ENCODE measurements at places on chromosomes 5 and 9.

- no peak for DNase-seq
These were observed 2.4 kb downstream of the PRR16 start for GRCh38 chr5:120466341-120467006.

- DNase-seq: no peak
These were observed 160.2 kb upstream of the TBCA start for GRCh38 chr5:77936365-77936693.

- no peak for DNase-seq
These were observed 151.6 kb upstream of the MAP1B start for GRCh38 chr5:71955723-71956122.

- no peak for DNase-seq
These were observed 22.1 kb downstream of the JADE2 start for GRCh38 chr5:134547579-134547978.

DNA sequence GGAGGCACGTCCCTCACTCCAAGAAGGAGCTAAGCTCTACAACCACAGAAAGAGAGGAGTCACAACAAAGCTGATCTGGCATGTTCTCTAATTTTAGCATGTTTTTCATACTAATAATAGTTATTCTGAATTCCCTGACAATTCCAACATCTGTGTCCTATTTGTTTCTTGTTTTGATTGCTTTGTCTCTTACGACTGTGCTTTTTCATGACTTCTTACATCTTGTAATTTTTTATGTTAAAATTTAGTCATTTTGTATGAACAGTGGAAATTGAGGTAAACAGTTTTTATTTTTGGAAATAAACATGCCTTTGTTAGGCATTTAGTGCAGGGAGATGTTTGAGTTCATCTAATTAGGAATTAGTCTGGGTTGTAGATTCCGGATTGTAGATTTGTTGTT, 668.1 kb upstream of the EDIL3 start:
- DNase-seq: no peak

- no peak for DNase-seq
These were observed 73.6 kb upstream of the ADAMTS16 start for GRCh38 chr5:5066276-5067186.

- no peak for DNase-seq
These were observed 715.2 kb upstream of the DMAC1 start for GRCh38 chr9:8514760-8515159.

DNA sequence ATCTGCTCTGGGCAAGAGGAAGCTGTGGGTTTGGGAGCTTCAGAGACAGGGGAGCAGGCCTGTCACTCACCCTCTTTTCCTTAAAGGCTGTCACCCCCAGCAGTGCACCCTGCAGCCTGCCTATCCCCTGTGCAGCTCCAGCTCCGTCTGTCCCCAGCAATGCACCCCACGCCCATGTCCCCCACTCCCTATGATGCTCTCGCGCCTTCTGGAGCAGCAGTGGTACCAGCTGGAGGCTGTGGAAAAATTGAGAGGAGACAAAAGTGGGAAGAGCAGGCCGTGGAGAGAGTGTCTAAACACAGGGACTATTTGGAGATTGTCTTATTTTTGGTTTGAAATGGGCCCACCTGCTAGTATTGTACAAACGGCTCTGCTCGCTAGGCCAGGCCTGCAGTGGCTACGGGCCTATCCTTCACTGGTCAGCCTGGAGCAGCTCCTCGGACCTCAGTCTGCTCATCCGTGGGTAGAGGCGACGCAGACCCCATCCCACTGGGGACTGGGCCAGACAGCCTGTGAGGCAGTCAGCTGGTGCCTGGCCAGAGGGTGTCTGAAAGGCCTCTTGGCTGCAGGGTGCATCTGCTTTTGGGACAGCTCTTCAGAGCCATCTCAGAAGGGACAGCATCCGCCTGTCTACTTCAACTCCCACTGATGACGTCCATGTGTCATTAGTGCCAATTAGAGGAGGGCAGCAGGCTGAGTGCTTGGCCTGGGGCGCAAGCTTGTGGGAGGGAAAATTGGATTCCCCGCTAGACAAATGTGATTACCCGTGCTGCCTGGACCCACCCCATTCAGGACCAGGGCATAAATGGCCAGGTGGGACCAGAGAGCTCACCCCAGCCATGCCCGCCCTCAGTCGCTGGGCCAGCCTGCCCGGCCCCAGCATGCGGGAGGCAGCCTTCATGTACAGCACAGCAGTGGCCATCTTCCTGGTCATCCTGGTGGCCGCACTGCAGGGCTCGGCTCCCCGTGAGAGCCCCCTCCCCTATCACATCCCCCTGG, at the start of gene DBH:
TSS of gene DBH (plus strand) at position 831 of the 999 bp plus-strand sequence. CDS start at position 840, 9 bp downstream.
- no peak for DNase-seq

DNA sequence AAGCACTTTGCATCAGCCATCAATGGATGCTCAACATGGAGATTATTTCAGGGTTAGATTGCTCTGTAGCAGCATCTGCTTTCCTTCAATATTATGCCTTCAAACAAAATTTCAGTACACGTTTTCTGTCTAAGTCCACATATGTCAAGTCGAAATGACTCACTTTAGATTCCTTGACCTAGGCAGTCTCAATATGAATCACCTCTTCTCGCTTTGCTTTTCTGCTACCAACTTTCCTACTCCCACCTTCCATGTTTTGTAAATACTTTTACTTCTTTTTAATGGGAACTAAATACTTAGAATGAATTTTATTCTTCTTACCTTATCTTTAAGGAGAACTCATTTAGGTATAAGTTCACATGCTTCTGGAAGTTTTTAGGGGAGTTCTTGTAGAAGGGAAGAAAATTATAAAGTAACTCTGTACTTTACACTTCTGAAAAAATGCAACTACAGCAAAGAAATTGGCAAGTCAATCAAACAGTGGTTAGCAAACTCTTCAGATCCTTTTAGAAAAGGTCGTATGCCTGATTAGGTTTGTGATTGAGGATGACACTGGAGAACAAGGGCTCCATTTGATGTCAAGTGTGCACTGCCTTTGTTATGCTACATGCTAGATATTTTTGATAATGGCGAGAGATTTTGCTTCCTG, 478.5 kb upstream of the SMARCA2 start:
- no peak for DNase-seq

DNA sequence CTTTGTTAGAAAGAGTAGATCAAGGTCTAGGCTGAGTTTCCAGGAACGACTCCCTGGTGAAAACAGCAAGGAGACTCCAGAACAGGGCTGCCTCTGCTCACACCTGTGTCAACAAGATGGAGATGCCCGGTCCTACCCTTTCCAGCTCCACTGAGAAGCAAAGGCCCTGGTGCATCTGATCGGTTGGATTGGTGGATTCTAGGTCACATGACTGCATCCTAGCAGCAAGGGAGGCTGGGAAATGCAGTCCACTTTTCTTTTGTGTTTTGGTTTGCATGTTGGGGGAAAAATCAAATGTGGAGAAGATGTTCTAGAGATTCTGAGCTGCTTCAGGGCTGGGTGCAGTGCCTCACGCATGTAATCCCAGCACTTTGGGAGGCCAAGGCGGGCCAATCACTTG, 82.0 kb upstream of the TRIO start:
- no peak for DNase-seq

DNA sequence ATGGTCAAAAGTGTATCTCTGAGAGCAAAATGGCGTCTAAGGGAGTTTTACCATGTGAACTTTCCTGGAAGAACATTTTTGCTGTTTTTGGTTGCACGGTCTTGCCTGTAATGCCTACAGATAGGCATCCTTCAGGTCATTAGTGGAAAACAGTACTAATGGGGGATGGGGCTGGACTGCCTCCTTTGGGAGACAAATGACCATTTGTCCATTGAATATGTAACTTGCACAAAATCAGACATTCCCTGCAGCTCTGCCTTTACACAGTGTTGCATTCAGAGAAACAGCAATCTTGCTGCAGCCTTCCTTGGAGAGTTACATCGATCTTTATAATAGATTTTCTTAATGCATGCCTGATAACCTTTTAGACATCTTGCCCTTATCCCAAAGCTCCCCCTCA, 138.5 kb upstream of the EGFLAM start:
- DNase-seq: no peak

GRCh38 chr5:171236651-171237050, 72.4 kb upstream of the TLX3 start:
- no peak for DNase-seq

DNA sequence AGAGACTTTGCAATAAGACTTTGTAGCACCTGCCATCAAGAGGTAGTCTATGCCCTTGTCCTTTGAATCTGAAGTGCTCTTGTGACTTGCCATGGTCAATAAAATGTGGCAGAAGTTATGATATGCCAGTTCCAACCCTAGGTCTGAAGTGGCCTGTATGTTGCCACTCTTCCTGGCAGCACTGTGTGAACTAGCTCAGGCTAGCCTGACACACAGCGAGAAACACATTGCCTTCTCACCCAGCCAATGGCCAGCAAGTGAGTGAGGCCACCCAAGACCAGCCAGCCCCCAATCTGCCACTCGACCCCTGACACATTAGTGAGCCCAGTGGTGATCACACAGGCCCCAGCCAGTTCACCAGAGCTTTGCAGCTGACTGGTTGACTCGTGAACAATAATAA, 52.7 kb upstream of the OSMR start:
- no peak for DNase-seq

DNA sequence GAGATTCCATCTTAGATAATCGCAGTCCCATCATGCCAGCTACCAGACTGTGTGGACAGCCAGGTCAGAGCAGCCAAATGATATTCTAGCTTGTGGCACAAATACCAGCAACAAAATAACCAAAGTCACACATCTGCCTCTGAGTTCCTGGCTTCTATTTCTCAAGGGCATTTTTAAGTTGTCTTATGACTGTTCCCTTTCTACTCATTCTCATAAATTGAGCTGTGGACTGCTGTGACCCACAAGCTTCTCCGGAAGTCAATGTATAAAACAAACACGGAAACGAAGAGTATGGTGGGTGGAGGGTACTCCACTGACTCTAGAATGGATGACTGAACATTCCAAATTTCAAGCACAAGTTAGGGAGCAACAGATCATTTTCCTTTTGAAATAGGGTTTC, 43.9 kb downstream of the PDCD1LG2 start:
- DNase-seq: no peak

DNA sequence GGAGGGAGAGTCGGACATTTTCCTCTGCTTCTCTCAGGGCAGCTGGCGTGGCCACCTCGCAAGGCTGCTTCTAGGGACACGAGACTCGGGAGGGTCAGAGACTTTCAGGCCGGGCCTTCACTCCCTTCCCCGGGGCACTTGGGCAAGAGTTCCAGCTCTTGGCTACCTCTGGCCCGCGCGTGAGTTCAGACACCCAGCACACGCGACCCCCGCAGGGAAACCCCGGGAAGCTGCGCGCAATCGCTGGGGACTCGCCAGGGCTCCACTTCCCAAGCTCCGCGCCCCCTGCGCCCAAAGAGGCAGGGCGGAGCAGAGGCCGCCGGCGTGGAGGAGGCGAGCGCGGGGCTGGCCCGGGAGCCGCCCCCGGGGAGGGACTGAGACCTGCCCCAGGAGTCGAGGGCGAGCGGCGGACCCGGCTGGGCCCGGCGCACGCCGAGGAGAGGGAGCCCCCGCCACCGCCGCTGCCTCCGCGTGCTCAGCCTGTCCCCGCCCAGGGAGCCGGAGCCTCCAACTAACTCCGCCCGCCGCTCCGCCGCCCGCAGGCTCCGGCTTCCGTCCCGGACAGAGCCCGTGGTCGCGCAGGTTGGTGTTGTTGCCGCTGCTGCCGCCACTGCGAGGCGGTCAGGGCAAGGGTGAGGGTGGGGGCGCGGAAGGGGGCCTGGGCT, at the start of gene PAM:
TSS of gene PAM (plus strand) at position 539 of the 665 bp plus-strand sequence. CDS start 110,891 bp downstream, outside the sequence.
- peak; percentile 72 for DNase-seq

DNA sequence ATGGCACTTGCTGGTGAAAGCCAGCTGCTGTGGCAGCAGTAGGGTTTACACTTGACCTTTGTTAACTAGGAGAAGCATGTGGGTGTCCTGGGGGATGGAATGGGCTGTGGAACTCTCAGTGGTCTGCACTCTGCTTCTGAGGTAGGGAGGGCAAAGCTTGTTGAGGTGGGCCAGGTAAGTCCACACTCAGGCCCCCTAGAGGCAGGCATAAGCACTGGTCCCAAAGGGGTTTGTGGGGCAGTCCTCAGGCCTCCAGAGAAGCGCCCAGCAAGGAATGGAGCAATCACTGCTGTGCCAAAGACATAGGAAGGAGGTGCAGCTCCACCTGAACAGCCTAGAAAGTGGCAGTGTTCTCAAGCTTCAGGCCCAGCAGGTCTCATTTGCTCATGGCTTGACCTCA, 34.7 kb downstream of the INSL4 start:
- DNase-seq: no peak

GRCh38 chr5:77920359-77921058, 144.4 kb upstream of the TBCA start:
- no peak for DNase-seq

DNA sequence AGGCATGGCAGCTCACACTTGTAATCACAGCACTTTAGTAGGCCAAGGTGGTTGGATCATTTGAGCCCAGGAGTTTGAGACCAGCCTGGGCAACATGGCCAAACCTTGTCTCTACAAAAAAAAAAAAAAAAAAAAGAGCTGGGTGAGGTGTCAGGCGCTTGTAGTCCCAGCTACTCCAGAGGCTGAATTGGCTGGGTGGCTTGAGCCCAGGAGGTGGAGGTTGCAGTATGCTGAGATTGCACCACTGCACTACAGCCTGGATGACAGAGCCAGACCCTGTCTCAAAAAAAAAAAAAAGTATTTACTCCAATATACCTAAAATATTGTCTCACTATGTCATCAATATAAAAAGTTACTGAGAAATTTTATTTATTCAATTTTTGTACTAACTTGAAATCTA, 2.8 kb downstream of the SCAI start:
- DNase-seq: no peak

DNA sequence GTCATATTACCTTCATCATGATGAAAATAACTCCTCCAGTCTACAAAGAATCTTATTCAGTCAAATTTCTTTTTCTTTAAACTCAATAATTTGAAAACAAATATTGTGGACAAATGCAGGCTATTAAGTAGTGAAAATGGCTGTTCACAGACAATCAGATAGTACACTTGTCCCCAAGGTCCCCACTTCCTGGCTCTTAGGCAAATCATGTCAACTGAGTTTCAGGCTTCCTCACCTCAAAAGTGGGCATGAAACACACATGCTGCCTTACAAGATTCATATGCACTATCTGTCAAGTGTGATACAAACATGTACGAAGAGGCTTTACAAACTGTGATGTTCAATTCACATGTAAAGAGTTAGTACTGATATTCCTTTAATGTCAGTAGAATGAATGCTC, 385.2 kb upstream of the SEMA6A start:
- DNase-seq: no peak

DNA sequence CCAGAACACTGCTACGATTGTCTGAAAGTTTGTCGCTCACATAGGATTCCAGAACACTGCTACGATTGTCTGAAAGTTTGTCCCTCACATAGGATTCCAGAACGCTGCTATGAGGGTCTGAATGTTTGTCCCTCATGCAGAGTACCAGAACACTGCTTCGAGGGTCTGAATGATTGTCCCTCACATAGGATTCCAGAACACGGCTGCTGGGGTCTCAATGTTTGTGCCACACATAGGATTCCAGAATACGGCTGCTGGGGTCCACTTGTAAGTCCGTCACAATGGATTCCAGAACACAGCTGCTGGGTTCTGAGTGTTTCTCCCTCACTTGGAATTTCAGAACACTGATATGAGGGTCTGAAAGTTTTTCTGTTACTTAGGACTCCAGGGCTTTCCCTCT, 203.3 kb downstream of the FOXD4L6 start:
- DNase-seq: no peak

Data from NK-92 treated with Interleukin-12 subunit alpha and Interleukin-12 subunit beta, amount 100 ng/mL, for 24 hours (cell line).